Gastrocnemius medialis (tissue), 4 donors: ENCODE measurements at places on chromosomes 5 and 9.
A peak's percentile ranks its signal among the peaks of the same experiment; 100 is the strongest.

DNA sequence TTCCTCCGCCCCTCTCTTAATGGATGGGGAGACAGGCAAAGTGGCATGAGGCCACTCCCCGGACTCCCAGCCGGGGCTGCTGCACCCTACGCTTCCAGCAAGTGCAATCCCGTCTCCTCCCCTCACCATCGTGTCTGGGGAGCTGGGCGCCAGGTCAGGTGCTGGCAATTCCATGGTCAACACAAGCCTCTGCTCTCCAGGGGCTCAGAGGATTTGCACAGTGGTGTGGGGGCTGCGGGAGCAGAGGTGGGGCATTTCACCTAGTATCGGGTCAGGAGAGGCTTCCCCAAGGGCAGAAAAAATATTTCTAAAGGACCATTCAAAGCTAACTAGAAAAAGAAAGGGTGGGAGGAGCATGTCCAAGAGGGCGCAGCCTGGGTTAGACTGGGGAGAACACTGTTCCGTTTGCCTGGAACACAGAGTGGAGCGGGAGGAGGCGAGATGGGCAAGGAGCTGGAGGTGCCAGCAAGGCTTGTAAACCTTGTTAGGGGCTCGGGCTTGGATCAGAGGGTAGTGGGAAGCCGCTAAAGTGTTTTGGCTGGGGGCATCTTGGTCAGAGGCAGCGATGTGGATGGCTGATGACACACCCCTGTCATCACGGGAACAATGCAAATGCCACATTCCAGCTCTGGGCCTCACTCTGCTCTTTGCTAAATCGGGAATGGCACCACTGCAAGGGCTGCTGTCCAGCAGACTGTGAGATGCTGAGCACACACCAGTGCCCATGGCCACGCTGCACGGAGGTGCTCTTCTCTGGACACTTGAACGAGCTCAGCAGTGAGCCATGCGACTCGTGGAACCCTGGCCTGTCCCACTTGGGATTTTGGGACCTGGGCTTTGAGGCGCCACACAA, 191.7 kb downstream of the CDK5RAP2 start:
- peak; percentile 39 for DNase-seq

DNA sequence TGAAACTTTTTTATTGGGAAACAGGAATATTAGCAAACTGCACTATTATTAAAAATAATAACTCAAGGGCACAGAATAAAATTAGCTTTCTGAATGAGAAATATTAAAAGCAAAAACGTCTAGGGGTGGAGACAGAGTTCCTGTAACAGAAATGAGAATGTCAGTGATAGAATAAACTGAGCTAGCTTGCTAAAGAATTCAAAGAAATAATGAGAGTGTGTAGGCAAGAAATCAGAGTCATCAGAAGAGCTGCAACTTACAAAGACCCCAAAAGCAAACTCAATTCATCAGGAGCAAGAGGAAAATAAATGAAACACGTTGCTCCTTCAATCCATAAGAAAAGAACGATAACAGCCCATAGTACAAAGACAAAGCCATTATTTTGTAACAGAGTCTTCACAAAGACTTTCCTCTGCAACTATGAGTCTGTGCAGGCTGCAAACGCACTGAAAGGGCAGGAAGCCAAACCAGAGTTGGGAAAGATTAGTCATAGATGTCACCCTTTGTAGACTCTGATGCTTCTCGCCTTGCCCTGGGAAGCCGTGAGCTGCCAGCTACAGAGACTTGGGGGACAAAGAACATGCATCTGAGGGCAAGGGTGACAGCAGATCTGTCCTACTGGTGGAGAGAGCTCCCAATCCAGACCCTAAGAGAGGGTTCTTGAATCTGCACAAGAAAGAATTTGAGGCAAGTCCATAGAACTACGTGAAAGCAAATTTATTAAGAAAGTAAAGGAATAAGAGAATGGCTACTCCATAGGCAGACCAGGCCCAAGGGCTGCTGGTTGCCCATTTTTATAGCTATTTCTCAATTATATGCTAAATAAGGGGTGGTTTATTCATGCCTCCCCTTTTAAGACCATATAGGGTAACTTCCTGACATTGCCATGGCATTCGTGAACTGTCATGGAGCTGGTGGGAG, 40.8 kb downstream of the SHC3 start:
- DNase-seq, result peak; percentile 28

GRCh38 chr9:134839455-134840125, 41.0 kb upstream of the FCN2 start:
- no peak for DNase-seq

- no peak for DNase-seq
These were observed 1.6 kb downstream of the FABP6 start for GRCh38 chr5:160230686-160231527.

DNA sequence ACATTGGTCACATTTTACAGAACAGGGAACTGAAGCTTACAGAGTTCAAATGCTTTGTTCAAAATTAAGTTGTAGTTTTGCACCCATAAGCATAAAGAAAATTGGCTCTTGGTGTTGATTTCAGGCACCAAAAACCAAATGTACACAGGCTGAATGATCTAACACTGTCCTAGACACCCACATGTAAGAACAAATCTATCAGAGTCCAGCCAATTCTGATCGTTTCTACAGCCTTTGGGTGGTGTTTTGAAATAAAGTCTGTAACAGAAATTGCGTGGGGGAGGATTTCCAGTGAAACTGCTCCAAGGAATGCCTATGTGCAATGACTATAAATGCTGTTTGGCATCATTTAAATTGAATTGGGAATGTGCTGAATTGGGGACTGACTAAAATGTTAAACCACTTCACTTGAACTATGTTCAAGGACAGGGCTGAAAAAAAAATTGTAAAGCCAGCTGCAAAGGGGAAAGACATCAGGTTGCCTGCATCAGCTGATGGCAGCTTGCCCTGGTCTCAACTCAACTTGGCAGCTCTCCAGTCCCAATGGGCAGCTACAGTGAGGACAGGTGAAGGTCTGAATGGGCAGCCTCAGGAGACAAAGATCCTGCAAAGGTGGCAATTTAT, 92.2 kb upstream of the TRPC7 start:
- no peak for DNase-seq

DNA sequence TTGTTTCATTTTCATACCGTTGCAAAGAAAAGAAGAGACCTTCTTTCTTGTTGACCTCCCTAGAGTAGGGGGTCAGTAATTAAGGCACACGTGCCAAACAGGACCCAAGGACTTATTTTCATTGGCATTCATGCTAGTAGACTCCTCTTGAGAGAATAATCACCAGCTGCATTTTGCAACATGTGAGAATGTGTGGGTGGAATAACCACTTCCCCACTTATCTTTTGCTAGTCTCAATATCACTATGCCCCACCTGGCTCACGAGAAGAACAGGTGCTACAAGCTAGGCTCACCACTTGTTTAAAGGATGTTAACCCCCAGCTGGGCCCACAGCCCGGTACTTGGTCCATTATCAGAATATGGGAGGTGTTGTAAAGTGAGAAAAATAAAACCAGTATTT, 460.7 kb upstream of the MEF2C start:
- no peak for DNase-seq

DNA sequence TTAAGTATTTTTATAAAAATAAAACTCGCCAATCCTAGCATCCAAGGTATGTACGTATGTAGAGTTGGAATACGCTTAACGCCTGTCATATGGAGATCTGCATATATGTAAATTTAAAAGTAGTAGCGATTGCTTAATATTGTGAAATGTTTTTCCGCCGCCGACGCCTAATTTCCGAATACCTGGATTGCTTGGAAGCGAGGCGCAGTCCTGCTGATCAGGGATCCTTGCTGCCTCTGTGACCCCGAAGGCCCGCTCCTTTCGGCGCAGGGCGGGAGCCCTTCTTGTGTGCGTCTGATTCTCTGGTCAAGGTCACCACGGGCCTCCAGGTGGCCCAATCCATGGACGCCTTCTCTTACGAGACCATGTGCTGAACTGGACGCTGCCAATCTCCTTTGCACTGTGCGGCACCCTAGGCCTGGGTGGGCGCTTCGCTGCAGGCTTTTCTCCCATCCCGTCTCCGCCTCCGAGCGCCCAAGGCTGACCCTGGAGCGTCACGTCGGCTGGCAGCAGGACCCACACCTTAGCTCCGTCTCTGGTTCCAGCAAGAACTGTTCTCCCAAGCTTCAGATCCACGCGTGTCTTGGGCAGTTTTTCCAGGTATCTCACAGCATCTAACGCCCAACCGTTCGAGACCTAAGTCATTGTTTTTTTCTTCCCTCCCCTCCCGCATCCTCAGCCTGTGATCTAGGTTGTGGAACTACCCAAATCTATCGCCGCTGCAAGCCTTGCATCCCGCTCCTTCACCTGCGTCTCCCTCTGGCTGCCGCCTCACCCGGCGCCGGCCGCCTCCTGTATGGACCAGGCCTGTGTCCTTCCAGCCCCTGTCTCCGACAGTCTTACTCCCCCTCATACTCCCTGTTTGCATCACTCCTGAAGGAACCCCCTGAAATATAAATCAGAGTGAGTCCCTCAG, 3.6 kb upstream of the TRIM41 start:
- no peak for DNase-seq

GRCh38 chr9:136409557-136410455, 608 bp downstream of the ENTR1 start:
- peak; percentile 42 for DNase-seq

GRCh38 chr9:82606071-82606470, 456.9 kb downstream of the RASEF start:
- DNase-seq, result no peak

- no peak for DNase-seq
These were observed 245.1 kb downstream of the AOPEP start for GRCh38 chr9:94971378-94972131.

GRCh38 chr5:145791866-145792265, 43.3 kb downstream of the PRELID2 start:
- DNase-seq, result no peak

DNA sequence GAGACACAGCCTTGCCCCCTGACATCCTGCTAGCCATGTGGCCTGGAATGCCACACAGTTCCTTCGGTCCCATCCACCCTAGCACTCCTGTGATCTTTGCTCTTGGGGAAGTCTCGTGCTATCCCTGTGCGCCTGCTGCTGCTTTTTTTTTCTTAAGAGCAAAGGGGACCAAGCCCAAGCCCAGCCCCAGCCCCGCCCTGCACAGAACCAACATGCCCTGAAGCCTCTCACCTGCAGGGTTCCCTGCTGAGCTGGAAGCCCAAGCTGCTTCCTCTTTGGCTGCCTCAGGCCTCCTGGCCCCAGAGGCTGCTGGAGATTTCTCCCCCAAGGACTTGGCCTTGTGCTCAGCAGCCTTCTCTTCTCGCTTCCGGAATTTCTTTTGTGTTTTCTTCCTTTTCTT, 1.8 kb downstream of the SURF6 start:
- peak; percentile 8 for DNase-seq

GRCh38 chr5:153959134-153959957, 79.4 kb downstream of the FAM114A2 start:
- no peak for DNase-seq

- no peak for DNase-seq
These were observed 34.8 kb upstream of the IFNK start for GRCh38 chr9:27489087-27489876.

GRCh38 chr5:68067291-68067690, 148.3 kb upstream of the PIK3R1 start:
- DNase-seq, result no peak

DNA sequence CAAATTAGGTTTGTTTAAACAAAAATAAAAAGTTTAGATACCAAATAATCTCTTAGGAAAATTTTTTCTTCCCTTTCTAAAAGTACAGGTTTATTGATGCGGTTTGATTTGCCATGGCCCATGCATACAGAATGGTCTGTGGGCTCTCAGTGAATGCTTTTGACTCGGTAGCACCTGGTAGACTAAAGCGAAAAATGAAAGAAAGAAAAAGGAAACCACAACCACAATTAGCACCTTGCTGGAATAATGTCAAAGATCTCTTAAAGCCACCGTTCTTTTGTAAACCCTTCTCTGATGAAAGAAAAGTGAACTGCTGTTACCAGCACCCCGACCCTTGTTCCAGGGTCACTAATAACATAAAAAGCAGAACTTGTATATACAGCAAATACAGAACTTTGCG, 157.9 kb downstream of the NFIB start:
- DNase-seq, result no peak

- DNase-seq, result no peak
These were observed 112.2 kb upstream of the SMC2 start for GRCh38 chr9:103981912-103982311.

DNA sequence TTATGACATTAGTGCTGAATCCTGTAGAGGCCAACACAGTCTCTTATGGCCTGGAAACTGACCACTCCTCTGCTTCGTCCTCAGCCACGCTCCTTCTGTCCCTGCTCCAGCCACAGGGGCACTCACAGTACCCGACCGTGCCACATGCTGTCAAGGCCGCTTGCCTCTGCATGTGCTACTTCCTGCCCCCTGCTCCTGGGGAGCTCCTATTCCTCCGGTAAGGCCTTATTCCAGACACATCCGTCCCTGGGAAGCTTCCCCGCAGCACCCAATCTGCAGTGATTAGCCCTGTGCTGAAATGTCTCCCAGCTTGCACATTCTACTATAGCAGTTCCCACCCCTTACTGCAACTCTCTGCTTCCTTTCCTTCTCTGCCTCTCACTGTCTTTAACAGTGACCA, 187.5 kb downstream of the CRB2 start:
- DNase-seq, result no peak

GRCh38 chr5:147081311-147081764, 153.5 kb upstream of the STK32A start:
- DNase-seq, result no peak

DNA sequence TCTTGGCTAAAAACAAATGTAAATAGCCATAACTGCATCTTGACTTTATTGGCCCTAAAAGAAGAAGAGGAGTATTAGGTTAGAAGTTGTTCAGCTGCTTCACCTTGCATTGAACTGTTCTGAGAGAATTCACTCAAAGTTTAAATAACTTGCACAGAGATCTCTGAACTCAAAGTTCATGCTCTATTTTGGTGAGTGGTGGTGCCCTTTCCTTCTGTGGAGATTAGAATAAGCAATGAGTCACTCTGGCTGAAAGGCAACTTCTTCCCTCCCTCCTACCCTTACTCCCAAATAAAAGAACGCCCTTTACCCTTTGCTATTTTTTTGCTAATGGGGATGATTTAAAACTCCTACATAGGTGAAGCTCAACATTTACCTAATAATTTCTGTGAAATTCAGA, 48.9 kb downstream of the ERMP1 start:
- DNase-seq, result no peak

DNA sequence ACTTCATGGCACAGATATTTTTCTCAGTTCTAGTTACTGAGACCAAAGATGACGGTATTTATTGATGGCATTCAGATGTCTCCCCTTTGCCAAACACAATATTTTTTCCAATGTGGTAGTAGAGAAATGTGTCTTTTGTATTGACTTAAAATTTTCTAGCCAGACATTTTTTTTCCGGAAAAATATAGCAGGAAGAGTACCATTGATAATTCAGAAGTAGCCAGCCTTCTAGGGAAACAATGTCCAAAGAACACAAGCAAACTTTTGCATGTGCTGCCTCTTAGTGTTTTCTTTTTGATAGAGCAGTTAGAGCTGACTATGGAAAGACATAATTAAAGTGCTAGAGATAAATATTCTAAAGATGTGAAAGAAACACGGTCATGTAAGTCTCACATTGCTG, 231.4 kb downstream of the MARCHF11 start:
- DNase-seq, result no peak
